ENCODE measurements at places on chromosomes 16 and 17.
A peak's percentile ranks its signal among the peaks of the same experiment; 100 is the strongest.

DNA sequence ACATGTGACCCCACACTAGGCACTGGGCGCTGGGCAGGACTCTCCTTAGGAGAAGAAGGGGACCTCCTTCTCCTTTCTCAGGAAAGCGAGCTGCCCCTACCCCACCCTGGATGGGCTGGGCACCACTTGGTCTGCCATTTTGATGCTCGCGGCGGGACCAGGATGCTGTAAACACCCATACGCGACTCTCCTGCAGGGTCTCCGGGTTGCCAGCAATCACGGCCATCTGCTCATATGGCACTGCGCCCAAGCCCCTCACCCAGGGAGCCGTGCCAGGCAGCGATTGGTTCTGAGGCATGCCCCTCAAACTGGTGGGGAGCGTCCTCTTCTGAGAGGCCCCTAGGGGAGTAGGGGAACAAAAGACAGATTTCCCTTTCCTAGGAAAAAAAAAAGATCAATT, 99.0 kb downstream of the C16orf78 start:
- DNase-seq: peak; percentile 54

- no peak for DNase-seq
Measured at GRCh38 chr16:17962726-17963125, 373.8 kb downstream of the NPIPA8 start.

GRCh38 chr17:80863626-80864025, 128.0 kb upstream of the CHMP6 start:
- no peak for DNase-seq

DNA sequence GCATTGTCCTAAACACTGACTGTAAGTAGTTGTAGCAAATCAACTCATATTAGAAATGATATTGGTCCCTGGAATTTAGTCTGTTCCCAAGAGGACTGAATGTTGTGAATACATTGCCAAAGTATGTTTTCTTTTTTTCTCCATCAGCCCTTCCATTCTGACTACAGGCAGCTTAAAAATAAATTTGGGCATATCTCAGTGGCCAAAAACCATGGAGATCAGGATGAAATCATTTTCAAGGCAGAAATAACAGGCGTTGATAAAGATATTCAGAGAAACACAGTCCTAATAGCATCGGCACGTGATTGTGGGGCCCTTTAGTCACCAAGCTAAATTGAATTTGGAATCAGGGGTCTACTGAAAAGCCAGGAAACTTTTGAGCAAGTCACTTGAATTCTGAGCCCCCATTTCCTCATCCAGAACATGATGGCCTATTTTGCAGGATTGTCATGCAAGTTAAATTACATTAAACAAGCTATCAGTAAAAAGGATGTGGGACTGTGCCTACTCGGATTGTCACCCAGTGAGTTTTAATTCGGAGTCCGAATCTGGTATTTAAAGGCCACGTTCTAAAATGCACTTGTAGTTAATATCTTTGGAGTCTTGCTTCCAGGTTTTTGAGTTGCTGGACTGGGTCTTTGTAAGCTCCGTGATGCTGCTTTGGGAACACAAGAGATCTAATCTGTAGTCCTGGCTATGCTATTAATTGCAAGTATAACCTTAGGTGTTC, 17.1 kb downstream of the HLF start:
- DNase-seq: no peak

- no peak for DNase-seq
Measured at GRCh38 chr17:5788266-5788900, 204.1 kb upstream of the NLRP1 start.

GRCh38 chr17:80937462-80938381, 53.9 kb upstream of the CHMP6 start:
- no peak for DNase-seq

GRCh38 chr17:57062865-57063264, 22.2 kb upstream of the AKAP1 start:
- DNase-seq: no peak
